Stimulated activated CD8-positive, alpha-beta memory T cell treated with anti-CD3 and anti-CD28 coated beads, Interleukin-4, amount 100 ng/mL, for 1 hour (primary cell): ENCODE measurements at places on chromosomes 6 and 20.
A peak's percentile ranks its signal among the peaks of the same experiment; 100 is the strongest.

GRCh38 chr6:62968834-62969233 is 242.4 kb upstream of the FKBP1C start:
- DNase-seq, result no peak

DNA sequence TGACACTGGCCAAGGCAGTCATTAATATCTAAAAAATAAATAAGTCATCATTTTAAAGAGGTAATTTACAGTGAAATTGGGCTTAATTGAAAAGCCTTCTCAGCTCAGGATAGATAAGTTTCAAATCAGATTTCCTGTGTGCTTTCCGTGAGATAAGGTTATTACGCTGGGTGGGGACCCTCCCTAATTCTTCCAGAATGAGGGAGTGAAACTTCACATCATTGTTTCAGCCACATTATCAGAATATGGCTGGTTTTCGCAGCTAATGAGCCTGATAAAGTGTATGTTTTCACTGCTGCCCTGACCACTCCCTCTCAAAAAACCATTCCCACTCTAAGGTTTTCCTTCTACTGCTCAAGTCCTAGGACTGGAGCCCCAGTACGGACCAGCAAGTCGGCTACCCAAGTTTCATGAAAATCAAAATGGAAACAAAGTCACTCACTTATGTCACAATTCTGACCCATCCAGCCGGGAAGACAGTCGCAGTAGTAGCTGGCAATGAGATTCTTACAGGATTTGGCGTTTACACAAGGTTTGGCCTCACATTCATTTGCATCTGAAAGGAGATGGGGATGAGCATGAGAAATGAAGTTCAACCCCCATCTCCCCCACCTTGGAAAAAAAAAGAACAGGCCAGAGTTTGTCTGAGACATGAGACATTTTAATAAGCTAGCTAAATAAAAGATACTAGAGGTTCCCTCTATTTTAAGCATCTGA is 24.6 kb downstream of the JAG1 start:
- no peak for DNase-seq

GRCh38 chr6:41578217-41579087 is 32.3 kb downstream of the FOXP4 start:
- no peak for DNase-seq

- DNase-seq, result no peak
These were observed at the start of gene THEMIS for GRCh38 chr6:127900935-127901334. THEMIS (minus strand) TSS chr6:127901058; CDS start chr6:127900932, 126 bp downstream.

- no peak for DNase-seq
These were observed 479.0 kb upstream of the CITED2 start for GRCh38 chr6:139853302-139853992.

DNA sequence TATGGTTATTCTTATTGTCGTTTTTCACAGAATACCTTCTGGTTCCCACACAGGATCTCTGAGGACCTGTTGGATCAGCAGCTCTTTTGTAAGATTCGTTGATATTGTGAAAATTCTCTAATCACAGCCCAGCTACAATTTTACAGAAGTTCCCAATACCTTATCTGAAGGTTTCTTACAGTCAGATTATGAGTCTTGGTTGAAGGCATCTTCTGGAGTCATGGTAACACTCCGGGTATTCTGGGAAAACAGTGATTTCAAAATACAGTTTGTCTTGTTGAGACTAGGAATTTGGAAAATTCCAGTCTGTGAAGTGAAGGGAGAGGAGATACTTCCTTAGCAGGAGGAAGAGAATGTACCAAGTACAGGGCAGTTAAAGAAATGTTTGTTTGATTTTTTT is 22.2 kb upstream of the HLA-C start:
- no peak for DNase-seq

DNA sequence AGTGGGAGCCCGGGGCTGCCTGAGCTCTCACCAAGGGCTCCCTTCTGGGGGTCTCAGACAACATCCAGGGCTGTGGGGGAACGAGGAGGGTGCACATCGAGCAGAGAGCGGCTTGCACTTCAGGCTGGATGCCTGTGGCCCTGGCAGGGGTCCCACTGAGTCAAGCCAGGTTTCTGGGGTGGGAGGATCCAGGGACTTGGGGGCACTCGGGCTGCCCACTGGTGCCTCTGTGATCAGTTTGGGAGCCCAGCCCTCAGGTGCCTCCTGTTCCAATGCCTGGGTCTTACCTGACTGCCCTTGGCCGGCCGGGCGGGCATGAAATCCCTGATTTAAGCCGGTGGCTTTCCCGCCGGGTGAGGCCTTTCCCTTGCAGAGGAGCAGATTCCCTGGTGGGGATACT is 470 bp downstream of the COL20A1 start:
- DNase-seq, result no peak

GRCh38 chr6:9745476-9745875 is 669.4 kb downstream of the TFAP2A start:
- DNase-seq, result no peak

GRCh38 chr20:58006346-58007316 is 221.8 kb downstream of the ANKRD60 start:
- DNase-seq, result no peak

GRCh38 chr6:96760153-96760687 is 77.1 kb downstream of the GPR63 start:
- DNase-seq, result no peak

DNA sequence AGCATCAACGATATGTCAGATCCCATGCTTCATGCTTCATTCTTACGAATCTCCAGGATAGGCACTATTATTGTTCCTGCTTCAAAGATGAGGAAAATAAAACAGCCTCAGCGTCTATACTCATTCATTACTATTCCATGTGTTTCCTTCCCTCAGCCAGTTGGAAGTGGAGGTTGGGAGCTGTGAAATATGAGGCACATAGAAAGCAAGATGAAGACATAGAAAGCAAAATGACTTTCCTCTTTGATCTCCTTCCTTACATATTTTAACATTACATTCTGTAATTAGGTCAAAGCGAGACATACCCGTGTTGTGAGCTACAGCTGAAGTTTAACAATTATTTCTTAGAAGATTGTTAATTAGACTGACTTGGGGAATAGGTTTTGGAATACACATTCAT is 125.4 kb downstream of the FYN start:
- no peak for DNase-seq

- no peak for DNase-seq
These were observed 14.3 kb downstream of the PCMT1 start for GRCh38 chr6:149763866-149764265.

- no peak for DNase-seq
These were observed 143.6 kb upstream of the DST start for GRCh38 chr6:56786256-56786655.

DNA sequence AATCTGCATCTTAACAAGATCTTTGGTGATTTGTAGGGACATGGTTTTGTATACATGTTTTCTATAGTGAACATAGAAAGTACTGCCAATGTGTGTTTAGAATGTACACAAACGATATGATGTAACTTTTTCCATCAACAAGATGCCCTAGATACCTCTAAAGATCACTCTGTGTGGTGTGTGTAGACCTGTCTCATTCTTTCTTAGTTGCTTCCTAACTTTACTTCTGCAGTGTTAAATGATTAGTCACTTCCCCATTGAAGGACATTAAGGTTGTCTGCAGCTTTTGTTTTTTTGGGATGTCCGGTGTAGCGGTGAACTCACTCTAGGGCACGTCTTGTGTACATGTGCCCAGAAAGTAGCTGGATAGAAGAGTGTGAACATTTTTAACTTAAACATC is 35.9 kb downstream of the CDYL start:
- DNase-seq, result no peak

DNA sequence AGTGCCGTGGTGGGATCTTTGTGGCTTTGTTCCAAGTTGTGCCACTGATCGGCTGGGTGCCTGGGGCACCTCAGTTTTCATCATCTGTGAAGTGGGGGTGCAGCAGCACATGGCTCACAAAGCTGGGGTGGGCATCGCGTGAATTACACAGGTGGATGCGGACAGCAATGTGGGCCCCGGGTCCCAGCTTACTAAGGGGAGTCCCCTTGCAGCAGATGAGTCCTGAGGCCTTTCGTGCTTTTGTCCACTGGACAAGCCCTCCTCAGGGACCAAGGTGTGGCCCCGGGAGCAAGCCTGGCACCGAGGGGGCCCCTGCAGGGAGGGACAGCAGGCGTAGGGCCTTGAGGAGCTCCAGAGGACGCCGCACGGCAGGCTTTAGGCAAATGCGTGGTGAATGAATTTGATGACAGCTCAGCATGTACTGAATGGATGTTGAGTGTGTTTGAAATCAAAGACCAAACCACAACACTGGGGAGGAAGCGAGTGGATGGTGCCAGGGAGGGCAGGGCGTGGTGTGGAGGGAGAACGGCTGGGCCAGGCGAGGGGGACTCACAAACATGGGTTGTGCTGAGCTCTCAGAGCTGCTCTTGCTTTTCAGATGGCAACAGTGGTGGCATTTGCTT is 53.2 kb downstream of the IRF4 start:
- DNase-seq, result no peak

DNA sequence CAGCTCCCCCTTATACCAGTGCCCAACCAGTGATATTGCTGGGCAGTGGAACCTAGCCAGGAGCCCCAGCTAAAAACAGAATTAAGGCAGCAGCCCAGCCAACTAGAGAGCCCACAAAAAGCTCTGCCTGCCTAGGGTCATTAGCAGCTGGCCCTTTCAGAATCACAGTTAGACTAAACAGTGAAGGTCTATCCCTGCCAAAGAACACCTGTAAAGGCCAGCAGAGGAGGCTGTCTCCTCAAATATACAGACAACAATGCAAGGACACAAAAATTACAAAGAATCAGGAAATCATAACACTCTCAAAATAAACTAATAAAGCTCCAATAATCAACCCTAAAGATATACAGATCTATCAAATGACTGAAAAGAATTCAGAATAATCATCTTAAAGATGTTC is 77.8 kb upstream of the HTR1E start:
- DNase-seq, result no peak

GRCh38 chr6:36833182-36833789 is 6.0 kb downstream of the CPNE5 start:
- no peak for DNase-seq

DNA sequence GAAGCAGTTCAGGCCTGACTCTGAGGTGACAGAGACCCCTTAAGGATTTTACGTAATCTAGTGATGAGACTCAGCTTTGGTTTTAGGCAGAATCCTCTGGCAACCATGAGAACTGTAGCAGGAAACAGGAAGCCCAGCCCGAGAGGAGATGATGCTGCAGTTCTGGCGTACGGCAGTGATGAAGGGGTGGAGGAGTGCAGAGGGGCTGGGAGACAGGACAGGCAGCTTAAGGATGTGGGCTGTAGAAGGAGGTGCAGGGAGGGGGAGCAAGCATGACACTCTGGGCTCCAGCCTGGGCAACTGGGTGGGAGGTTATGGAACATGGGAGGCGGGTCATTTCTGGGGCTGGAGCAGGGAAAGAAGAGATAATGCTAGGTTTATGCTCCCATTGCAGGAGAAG is 67.1 kb downstream of the LRFN2 start:
- no peak for DNase-seq

DNA sequence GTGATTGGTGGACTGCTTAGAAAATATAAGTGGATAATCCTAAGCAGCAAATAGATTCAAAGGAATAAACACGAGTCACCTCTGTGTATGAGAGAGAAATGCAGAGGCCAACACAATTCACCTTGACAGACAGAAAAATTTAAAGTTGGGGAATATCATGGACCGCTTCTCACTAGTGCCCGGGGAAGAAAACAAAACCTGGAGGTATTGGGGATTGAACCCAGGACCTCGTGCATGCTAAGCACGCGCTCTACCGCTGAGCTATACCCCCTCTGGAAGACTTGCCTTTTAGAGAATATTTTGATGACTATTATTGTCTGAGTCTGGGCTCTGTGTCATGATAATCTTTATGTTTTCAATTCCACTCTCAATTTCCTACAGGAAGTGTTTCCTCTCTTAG is 111.9 kb downstream of the TRIM27 start:
- no peak for DNase-seq

DNA sequence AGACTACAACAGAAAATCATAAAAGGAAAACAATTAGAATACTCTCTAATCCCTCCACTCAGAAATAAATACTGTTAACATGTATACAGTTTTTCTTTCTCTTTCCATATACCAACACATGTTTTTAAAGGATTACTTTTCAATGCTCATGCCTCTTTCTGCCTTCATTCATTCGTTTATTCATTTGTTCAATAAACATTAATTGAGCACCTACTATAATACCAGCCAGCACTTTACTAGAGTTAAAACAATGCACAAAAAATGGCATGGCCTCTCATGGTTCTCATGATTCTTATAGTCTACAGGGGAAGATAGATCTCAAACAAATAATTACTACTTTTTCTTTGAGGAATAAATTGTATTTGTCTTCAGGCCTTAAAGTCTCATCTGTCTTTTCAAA is 70.3 kb upstream of the RIPOR2 start:
- DNase-seq, result no peak

DNA sequence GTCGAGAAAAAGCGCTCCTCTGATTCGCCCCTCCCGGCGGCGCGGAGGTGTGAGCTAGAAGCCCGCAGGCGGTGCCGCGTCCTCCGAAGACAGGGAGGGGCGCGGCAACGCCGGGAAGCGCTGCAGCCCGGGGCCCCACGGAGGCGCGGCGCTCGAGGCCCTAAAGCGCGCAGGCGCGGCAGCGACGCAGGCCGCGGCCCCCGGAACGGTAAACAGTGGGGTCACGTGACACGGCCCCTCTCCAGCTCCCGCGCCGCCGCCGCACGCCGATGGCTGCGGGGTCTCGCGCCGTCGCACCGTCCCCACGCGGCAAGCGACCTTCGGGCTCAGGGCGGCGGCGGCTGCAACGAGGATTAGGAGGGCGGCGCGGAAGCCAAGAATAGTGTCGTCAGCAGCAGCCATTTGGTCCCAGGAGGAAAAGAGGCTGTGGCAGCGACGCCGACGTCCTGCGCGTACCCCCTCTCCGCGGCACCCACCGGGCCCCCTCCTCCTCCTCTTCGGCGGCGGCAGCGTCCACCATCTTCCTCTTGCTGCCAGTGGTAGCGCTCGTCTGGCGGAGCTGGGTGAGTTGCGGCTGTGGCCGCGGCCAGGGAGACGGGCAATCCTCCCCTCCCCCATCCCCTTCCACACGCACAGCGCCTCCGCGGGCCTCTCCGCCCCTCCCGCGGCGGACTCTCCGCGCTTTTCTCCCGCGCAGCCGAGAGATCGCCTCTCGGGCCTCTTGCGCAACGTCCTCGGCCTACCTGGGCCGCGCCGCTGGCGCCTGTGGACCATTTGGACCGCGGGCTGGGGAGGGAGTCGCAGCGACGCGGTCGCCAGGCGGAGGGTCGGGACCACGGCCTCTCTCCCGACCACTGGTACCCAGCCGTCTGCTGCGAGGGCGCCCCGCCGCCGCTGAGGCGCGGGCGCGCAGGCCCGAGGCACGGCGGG is at the start of gene PHF3:
PHF3 (plus strand) TSS at position 215 of the 930 bp plus-strand sequence. CDS start 10,750 bp downstream, outside the sequence.
- DNase-seq, result peak; percentile 79

DNA sequence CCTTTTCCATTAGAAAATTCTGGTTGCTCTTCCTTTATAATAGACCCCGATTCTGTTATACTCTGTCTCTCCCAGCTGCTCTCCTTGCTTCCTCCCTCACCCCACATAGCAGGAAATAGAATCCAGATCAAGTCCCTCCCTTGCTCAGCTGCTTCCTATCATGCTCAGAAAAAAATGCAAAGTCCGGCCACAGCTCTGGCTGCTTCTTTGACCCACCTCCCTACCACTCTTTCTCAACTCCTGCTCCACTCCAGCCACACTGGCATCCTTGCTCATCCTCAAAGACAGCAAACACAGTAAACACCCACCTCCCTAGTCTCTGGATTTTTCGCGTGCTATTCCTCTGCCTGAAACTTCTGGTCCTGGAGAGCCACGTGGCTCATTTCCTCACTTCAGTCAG is 9.1 kb upstream of the SLC22A16 start:
- DNase-seq, result no peak

- no peak for DNase-seq
These were observed 87.9 kb upstream of the PRND start for GRCh38 chr20:4633780-4634179.

GRCh38 chr20:41078329-41078728 is 49.7 kb downstream of the TOP1 start:
- no peak for DNase-seq

GRCh38 chr20:33131949-33132473 is 35.9 kb upstream of the BPIFA2 start:
- no peak for DNase-seq
